ENCODE measurements at places on chromosomes 11 and 22.

DNA sequence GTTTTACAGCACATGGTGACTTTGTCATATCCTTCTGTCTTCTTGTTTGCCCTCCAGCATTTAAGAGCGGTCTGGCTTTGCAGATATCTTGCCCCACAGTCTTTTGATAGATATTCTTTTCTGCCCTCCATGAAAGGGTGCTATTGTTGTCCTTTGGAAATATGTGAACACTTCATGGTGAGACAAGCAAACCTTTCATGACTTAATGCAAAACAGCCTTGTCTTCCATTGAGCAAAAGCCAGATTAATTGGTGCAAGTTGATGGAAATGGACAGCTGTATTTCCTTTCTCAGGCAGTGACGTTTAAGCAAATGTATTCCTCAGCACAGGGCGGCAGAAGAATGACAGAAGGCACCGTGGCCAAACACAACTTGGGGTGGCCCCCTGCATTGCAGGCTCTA is 4.4 kb downstream of the DCPS start:
- no peak for DNase-seq

DNA sequence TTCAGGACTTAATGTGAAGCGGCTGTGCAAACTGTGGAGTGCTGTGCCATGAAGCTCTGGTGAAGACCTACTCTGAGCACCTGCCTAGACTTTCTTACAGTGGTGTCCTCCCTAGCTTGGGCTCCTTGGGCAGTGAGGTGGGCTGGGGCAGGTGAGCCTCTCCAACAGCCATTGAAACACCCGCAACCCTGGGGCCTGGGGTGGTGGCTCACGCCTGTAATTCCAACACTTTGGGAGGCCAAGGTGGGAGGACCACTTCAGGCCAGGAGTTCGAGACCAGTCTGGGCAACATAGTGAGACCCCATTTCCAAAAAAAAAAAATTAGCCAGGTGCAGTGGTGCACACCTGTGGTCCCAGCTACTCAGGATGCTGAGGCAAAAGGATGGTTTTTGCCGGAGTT is 14.3 kb upstream of the SEC14L3 start:
- no peak for DNase-seq

GRCh38 chr11:44777209-44778194 is 50.7 kb downstream of the TSPAN18 start:
- no peak for DNase-seq

GRCh38 chr22:23065495-23066122 is 4.7 kb upstream of the GNAZ start:
- DNase-seq, result no peak

GRCh38 chr11:83042964-83043711 is 28.6 kb downstream of the RAB30 start:
- DNase-seq, result no peak

GRCh38 chr11:117973503-117973860 is 12.7 kb upstream of the IL10RA start:
- DNase-seq, result no peak

- DNase-seq, result no peak
Measured at GRCh38 chr22:41435560-41435959, 11.0 kb downstream of the TOB2 start.

DNA sequence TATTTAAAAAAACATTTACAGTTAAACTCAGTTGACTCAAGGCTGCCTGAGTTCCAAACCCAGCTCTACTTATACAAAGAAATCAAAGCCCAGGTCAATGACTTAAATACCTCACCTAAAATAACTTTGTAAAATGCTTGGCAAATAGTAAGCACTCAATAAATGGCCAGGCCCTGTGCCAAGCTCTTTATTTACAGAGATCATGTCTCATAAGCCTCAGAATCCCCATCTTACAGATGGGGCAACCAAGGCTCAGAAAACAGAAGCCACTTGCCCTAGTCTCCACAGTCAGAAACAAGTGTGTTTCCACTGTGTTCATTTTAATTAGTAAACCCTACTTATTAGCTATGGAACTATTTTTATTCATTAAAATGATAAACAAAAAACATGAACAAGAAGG is 30.5 kb upstream of the TTC28 start:
- DNase-seq, result no peak

DNA sequence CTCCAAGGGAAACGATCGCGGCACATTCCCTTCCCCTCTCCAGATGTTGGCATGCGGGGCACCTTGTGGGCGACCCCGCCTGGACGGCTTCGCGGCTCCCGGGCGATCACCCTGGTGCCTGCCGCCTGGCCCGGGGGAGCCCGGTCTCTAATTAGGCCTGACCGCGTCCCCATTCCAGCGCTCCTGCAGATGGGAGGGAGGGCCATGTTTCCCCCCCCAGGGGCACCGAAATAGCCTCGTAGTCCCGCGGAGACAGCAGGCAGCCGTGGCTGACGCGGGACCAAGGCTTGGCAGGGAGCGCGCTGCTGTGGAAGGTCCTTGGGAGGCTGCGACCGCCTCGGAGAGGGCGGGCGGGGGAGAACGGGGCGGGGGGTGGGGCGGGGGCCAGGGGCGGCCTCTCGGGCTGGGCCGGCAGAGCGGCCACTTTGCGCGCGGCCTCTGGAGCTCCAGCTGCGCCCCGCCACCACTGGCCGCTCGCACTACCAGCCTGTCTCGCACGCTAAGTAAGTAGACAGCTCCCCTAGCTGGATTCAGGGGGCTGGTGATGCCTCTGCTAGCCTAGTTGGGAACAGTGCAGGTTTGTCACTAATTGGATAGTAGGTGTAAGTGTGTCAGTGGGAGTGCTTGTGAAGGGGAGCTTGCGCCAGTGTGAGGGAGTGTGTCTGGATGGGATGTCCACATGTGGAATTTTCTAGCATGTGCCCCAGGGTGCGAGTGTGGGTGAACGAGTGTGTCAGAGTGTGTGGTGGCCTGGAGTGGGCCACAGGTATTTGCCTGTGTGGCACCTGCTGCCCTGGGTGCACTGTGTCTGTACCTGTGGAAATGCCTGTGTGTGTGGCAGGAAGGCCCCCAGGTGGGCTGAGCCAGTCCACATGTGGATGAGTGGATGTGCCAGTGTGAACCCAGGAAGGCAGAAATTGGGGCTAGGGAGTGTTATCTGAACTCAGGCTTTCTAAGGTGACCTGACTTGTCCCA is at the start of gene INSC:
Gene INSC, plus strand, starts transcription at position 423 of the 975 bp plus-strand sequence. CDS start 34,252 bp downstream, outside the sequence.
- no peak for DNase-seq

DNA sequence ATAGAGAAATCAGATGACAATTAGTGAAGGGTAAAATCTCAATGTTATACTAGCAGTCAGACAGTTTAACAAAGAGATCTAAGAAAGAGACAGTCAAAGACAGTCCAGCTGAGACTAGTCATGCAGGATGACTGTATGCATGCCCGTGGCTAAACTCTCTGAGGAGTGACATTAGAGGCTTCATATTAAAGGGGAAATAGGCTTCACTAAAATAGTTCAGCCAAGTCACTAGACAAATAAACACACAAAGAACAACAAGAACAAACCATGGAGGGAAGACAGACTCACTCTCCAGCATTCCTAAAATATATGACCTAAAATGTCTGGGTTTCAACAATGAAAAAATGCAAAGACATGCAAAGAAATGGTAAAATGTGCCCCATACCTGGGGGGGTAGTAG is 18.6 kb upstream of the APLNR start:
- DNase-seq, result no peak

DNA sequence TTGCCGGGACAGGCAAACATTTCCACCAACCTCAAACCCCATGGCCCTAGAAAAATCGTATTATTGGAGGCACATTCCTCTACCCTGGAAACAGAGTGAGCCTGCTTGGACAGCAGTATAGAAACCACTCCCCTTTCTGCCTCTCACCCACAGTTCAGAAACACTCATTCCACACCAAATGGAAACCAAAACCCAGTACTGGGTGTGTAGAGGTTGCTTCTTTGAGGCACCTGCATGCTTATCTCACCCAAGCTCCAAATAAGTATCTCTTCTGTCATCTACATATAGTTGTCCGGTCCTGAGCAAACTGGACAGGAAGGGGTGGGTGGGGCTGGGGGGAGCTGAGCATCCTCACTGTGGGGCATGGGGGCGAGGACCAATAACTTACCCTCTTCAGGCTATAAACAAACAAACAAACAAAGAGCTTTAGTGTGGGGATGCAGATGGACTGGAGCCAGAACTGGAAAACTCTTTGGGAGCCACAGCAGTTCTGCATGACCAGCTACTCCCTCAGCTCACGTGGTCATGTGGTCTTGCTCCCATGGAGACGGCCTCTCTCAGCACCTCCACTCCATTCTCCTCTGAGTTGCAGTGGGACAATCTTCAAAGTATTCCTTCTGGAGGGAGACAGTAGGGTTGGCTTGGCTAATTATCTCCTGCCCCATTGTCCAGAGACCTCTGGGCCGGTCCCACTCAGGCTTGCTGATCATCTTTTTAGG is 1.0 kb upstream of the PLAAT2 start:
- DNase-seq, result no peak

DNA sequence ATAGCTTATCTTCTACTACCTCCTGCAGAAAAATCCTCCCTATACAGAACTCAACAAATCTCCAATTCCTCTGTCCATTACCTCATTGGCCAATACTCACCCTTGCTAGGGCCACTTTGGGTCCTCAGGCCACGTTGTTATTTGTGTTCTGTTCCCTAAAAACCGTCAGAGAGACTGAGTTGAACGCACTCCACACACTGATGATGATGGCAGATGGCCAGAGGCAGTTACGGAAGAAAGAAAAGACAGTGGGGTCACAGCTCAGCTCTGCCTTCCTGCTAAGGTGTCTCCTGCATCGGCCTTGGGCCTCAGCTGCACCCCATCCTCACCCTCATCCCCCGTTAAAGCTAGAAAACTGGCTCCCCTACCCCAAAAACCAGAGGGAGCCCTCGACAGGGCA is 66.2 kb downstream of the MICAL3 start:
- no peak for DNase-seq

- peak; percentile 46 for DNase-seq
Measured at GRCh38 chr11:94543695-94544645, at the start of gene FUT4. FUT4 (plus strand) TSS chr11:94543921; CDS start chr11:94544134, 213 bp downstream.

DNA sequence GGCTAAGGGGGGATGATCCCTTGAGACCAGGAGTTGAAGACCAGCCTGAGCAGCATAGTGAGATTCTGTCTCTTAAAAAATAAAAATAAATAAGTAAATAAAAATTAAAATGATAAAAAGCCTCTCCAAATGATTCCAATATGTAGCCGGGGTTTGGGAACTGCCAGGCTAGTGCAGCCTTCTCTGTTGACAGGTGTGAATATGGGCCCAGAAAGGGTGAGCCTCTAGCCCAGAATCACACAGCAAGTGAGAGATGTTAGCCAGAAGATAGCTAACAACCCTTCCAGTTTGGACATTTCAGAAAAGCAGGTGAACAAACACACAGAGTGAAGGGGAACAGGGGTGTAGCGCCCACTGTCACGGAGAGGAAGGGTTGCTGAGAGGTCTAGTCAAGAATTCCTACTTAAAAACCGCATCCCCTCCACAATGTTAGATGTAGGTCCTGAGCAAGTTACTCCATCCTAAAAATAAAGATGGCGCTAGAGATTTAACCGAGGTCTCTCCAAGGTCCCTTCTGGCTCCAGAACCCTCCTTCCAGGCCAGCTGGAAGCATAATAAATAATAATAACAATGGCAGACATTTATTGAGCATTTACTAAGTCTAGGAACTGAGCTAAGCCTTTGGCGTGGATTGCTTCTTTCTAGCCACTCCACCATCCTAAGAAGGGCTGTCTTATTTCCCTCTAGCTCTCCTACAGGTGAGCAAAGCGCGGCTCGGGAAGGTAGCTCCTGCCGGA is 51.6 kb downstream of the CYTH4 start:
- DNase-seq, result no peak

GRCh38 chr11:86418106-86418505 is 43.4 kb downstream of the CCDC81 start:
- DNase-seq, result no peak

DNA sequence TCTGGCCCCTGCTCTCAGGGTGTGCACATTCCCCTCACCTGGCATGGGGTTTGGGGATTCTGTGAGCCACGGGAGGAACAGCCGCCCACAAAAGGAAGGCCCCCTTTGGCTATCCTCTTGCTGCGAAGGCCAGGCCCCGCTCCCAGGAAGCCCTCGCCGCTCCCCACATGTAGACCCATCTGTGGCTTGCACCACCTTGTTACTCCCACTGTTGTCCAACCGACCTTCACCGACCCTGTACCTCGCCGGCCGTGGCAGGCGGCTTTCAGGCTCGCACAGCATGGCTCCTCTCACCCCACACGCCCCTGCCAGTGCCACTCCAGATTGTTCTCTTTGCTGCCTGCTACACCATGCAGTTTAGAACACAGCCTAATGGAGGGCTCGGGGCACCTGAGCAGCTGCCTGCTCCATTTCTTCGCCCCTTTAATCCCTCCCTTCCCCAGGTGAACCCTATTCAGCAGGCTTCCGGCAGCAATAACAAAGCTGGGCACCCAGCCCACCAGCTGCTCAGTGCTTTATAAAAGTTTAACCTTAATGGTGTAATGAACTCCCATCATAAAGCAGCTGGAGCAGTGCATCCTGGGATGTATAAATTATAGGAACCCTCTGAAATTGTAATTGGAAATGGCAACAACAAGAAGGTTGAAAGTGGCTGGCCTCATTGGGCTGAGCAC is 10.7 kb downstream of the DAGLA start:
- DNase-seq, result no peak

- DNase-seq, result no peak
Measured at GRCh38 chr22:41995211-41995610, 3.4 kb upstream of the WBP2NL start.

- DNase-seq, result no peak
Measured at GRCh38 chr11:61883327-61883726, 8.0 kb downstream of the FADS3 start.

GRCh38 chr22:32854351-32854804 is 52.9 kb downstream of the TIMP3 start:
- DNase-seq, result no peak

DNA sequence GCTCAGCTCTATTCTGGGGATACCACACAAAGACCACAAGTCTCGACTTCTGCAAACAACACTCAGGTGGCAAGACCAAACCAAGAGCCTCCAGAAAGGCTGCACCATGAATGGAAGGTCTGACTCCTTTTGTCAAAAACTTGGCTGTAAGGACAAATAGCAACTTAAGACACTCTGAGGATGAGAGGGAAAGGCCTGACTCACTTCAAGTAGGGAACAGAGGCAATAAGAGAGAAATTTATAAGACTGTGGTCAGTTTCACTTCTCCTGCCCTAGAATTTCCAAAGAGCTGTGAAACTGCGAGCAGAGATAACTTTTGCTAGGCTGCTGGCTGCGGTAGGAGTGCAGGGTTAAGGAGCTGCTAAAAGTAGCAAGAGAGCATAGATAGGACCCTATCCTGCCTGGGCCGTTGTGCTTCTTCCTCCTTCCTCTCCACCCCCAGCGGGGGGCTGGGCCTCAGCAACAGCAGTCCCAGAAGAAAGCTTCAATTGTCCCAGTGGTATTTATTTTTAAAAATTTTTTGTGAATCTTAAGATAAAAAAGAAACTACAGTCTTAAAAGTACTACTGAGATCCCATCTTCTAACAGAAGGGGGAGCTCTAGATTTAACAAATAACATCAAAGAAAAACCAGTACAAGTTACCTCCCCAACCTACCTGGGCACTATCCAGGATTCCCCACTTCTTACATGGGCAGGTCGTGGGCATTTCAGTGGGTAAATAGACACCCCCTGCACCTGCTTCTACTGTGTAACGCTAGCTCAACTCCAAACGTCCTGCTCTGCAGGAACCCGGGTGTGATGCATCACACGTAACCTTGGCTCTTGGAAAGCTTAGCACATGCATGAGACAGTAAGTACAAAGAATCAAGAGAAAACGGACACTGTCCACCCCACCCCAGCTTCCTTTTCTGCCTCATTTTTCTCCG is 66.4 kb downstream of the SGSM3 start:
- no peak for DNase-seq
